ENCODE measurements at places on chromosomes 11 and 22. TPM values are rescaled to one million over a fixed set of nuclear protein-coding genes. Genes with fewer than 3 reads are reported as not detected.

The OR2AG2 gene
- 0.03 TPM for polyA plus RNA-seq

GRCh38 chr11:131099013-131099412 is 182.7 kb upstream of the SNX19 start:
- DNase-seq = no peak

DNA sequence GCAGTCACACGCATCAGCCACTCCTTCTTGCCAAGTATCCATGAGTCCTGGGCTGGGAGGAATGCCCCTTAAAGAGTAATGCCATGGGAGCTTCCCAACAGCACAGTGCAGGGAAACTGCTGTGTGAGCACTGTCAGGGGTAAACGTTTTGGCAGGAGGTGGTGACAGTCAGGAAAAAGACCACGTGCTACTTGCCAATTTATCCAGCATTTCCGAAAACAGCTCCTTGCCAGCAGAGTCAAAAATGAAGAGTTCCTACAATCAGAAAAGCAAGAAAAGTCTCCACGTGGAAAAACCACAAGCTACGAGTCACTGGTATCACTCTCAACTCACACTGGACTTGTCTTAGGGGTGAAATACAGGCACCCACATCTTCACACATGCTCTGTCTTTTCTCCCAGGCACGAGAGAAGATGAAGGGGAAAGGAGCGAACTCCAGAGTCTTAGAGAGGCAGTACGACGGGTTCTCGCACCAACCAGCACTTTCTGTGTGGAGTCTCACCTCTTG is 9.9 kb downstream of the IFT27 start:
- no peak for DNase-seq

DNA sequence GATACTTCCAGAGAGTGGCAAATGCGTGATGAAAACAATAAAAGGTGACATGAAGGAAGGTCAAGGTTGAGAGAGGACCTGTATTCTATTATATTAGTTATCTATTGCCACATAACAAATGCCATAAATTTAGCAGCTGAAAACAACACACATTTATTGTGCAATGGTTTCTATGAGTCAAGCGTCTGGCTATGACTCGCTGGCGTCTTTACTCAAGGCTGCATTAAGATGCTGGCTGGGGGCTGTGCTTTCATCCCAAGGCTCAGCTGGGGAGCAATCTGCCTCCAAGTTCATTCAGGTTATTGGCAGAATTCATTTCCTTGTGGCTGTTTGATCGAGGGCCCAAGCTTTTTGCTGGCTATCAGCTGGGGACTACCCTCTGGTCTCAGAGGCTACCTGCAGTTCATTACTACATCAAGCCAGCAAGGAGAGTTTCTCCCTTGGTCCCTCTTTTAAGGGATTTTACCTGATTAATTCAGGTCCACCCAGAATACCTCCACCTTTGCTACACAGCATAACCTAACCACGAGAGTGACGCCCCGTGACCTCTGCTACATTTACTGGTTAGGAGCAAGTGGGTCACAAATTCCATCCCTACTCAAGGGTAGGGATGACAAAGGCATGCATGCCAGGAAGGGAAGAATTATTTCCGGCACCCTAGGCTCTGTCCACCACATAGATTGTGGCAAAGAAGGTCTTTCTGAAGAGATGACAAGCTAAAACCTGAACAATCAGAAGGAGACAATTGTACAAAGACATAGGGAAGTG is 549.1 kb downstream of the MN1 start:
- no peak for DNase-seq

All from ovary (tissue), 10 donors.